DMS53 (cell line): ENCODE measurements at places on chromosomes 6 and 20.

DNA sequence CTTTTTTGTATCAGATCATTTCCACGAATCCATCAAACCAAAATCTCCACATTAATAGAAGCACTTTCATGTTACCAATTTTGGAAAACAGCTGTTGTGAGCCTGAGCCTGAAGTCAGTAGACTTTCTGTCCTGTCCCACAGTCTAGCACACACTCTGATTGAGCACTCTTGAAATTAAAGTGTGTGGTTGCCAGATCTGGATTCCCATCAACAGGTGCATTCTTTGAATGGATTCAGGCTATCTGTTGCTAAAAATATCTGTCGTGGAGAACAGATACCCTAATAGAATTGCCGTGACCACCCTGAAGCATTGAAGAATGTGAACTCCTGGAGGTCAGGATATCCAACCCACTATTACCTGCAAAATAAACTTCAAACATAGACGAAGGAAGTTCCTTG, 73.3 kb downstream of the TFAP2A start:
- DNase-seq, result no peak

GRCh38 chr6:165807249-165807960, 144.4 kb upstream of the PDE10A start:
- DNase-seq, result no peak

- no peak for DNase-seq
These were observed 72.1 kb downstream of the FILIP1 start for GRCh38 chr6:75421316-75422023.

GRCh38 chr6:129575378-129576118, 134.4 kb downstream of the ARHGAP18 start:
- peak; percentile 63 for DNase-seq

- no peak for DNase-seq
These were observed 100.8 kb upstream of the CITED2 start for GRCh38 chr6:139475241-139475640.

- DNase-seq, result no peak
These were observed 149.9 kb downstream of the RALGAPA2 start for GRCh38 chr20:20562507-20562906.

GRCh38 chr20:48818481-48818987, 9.3 kb downstream of the PREX1 start:
- no peak for DNase-seq

DNA sequence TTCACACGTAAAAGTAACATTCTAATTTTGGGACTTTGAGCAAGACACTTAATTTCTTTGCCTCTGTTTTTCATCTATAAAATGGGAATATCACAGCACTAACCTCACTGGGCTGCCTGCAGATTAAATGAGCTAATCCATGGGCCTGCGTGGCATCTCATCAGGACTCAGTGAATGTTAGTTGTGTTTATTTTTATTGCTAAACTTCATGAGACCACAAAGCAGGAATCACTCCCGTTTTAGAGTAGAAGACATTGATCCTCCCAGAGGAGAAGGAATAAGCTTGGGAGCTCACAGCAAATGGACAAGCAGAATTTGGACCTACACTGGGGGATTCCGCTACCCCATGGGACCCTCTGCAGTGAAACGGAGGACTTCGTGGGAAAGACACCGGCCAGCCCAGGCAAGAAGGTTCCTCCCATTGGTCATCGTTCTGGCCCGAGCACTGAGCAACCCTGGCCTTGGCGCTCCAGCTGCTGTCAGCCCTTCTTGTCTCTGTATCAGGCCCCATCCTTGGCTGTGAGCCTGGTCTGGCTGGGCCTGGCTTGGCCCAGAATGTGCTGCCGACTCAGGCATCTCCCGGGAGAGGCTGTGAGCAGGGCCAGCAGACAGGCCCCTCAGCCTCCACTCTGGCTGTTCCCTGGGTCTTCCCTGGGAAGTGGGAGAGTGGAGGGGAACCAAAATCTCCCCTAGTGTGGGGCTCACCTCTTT, 79.8 kb downstream of the NFATC2 start:
- DNase-seq, result no peak

DNA sequence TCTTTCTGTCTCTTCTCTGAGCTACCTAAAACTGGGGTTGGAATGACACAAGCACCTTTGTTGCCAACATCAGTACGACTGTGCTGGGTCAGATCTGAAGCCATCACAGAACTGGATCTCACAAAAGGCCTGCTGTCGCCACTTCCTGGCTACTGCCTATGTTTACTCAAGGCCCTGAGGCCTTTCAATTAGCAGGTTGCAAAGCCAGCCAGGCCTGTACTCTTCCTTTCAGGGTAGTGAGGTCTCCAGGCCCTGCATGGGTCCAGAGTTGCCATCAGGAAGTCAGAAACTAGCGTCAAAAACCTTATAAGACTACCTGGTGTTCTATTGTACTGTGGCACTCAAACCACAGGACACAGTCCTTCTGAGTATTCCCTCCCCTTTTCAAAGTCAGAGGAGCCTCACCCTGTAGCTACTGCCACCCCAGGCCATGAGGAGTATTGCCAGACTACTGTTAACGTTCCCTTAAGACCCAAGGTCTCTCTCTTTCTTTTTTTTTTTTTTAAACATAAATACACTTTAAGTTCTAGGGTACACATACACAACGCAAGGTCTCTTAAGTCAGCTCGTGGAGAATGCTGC, 937.4 kb upstream of the GJE1 start:
- DNase-seq, result peak; percentile 64

DNA sequence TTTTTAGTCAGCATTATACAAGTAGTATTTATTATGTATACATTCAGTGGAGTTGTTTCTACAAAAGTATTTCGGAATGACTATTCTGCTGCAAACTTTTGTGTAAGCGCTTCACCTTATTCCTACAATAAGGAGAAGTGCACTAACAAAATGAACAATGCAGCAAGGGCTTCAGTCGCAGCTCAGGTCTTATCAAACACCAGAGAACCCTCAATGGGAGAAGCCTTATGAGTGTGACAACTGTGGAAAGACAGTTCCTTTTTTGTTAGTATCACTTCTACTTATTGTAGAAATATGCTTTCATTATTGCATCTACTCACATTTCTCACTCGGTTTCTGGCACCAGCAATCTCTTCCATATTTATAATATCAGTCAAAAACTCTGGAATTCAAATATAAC, 18.8 kb downstream of the ZKSCAN3 start:
- no peak for DNase-seq

- no peak for DNase-seq
These were observed 81.0 kb downstream of the COL9A1 start for GRCh38 chr6:70221715-70222438.

GRCh38 chr6:21692721-21693120, 99.2 kb downstream of the SOX4 start:
- DNase-seq, result no peak

GRCh38 chr6:63802606-63803206, 167.1 kb downstream of the PHF3 start:
- DNase-seq, result peak; percentile 54

- DNase-seq, result peak; percentile 24
These were observed 9.1 kb upstream of the SHLD1 start for GRCh38 chr20:5741089-5741488.

- DNase-seq, result no peak
These were observed 3.8 kb downstream of the EZR start for GRCh38 chr6:158815379-158815724.

DNA sequence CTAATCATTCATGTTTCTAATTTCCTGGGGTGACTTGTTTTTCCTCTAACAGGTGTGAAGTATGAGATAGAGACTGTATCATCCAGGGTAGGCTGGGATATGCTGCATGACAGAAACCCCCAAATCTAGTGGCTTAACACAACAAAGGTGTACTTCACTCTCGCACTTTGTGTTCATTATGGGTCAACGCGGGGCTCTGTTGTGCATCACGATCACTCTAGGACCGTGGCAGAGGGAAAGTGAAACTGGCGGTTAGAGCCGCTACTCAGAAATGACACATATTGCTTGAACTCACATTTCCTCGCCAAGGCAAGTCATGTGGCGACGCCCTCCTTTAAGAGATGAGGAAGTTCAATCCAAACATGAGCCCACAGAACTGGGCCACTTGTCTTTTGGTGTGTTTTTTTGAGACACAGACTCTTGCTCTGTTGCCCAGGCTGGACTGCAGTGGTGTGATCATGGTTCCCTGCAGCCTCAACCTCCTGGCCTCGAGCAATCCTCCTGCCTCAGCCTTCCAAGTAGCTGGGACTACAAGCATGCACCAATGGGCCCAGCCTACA, 41.3 kb downstream of the PCNA start:
- DNase-seq, result peak; percentile 67

DNA sequence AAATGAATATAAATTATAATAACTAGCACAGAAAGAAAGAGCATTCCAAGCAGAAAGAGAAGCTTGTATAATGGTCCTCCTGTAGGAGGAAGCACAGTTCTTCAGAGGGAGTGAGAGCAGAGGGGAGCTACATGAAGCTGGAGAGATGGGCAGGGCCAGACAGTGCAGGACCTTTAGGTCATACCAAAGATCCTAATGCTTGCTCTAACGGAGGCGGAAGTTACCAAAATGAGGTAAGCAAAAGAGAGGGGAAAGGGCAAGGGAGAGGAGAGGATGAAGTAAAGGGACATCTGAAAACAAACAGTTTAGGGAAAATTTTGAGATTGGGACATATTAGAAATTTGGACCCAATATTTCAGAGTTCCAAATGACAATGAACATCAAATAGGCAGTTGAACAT, 50.2 kb downstream of the HBS1L start:
- DNase-seq, result no peak

GRCh38 chr6:89613790-89614189, 24.8 kb downstream of the LYRM2 start:
- no peak for DNase-seq

DNA sequence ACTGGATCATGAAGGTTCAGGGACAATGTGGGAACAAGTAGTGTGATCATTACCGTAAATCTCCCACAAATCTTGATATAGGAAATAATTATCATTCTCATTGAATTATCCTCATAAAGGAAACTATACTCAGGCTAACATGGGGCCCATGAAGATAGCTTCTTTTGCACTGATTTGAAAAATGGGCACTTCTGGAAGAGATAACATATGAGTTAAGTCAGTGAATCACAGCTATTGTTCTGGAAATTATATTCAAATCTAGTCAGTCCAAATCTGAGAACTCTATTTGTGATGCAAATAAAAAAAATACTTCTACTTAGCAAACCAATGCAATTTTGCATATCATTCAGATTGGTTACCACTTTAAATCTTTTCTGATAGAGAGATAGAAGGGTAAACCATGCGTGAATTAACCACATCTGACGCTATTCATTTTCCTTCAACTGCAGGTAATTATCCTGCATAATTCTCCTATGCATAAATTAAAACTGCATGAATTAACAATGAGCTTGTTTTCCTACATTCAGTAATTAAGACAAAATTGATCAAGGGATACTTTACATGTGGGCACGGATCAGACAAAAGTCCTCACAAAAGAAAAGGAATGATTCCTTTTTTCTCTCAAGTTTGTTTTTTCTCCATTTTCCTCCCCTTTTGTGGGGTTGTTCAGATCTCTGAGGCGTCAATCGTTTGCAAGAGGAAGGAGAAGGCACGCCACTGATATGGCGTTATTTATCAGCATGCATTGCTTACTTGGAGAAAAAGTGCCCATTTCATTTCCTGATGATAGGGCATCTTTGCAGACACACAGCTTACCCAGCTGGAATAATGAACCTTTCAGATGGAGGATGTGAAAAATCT, 36.4 kb downstream of the RIPOR2 start:
- DNase-seq, result no peak

- peak; percentile 83 for DNase-seq
These were observed 251.1 kb upstream of the TBX18 start for GRCh38 chr6:85015396-85015990.

DNA sequence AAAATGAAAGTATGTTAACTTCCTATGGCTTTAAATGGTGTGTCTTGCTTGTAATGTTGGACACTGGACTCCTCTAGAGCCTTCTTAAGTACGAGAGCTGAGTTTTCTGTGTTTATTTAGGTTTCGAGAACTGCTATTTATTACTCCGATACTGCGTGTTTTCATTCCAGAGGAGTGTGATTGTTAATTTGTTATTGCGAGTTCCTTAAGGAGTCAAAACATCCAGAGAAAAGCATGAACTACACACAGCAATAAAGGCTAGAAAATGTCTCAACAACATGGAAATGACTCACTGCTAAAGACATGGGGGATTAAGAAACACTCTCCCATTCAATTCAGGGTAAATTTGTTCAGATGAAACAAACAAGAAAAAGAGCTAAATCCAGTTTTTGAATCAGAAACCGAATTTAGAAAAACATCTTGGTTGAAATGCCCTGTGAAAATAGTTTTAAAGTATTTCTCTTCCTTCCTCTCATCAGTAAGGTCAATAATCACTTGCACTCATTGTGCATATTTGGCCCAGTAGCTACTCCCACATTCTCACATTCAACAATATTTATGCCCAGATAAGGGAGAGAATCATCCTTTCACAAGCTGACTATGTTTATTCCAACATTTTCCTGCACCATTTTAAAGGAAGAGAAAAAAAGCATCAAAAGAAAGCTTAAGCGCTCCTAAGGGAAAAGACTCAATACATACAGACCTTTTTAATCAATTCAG, 36.0 kb downstream of the ATXN1 start:
- DNase-seq, result no peak

- DNase-seq, result no peak
These were observed 67.6 kb downstream of the B4GALT5 start for GRCh38 chr20:49646126-49646525.

DNA sequence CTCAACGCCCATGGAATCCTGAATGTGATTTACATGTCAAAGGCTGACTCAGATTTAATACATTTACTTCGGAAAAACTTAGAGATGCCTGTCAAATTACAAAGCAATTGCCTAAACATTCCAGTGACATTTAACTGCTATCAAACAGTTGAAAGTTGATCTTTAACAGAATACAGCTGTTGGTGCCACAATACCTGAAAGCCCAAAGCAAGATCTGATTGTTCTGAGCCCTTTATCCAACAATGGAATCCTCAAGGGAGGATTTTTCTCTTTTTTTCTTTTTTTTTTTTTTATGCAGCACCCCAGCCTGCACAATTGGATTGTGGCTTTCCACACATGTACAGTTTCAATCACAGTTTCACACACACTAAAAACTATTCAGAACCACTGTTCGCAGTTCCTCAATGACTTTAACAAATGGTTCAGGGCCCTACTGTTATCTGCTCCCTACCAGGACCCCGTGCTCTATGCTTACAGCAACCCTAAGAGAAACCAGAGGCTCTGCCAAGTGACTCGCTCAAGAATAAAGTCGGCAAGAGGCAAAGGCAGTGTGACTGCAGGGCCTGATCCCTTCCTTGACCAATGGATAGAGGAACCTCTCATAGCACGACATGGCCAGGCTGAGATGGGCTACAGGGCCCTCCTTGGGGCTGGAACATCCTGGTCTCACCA, 33.3 kb downstream of the EPB41L2 start:
- DNase-seq, result no peak

- no peak for DNase-seq
These were observed 505.2 kb downstream of the CBLN4 start for GRCh38 chr20:55500130-55500529.
